Activated T-helper 1 cell treated with Interleukin-2 at 50 U/mL for 16 hours (primary cell): ENCODE measurements at places on chromosomes 5 and 9.
A peak's percentile ranks its signal among the peaks of the same experiment; 100 is the strongest.

DNA sequence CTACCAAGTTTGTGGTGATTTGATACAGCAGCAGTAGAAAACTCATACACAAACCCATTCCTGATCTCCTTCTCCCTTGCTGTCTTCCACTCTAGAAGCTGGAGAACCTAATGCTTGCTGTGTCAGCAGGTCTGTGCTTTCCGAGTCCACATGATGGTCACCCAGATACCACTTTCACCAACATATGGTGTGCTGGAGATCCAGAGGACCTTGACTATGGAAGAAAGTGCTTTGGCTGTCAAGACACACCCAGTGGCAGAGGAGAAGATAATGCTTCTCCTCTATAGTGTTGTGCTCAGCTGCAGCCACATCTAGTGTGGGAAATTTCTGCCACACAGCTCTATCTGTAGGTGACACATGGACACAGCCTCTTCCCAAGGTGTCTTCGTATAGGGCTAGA lies 67.4 kb downstream of the UGCG start:
- no peak for DNase-seq

GRCh38 chr5:160649304-160649703 lies 202.7 kb downstream of the ATP10B start:
- no peak for DNase-seq

GRCh38 chr9:125435776-125436612 lies 174.4 kb downstream of the GAPVD1 start:
- DNase-seq = no peak

- no peak for DNase-seq
These were observed 383.3 kb downstream of the YTHDC2 start for GRCh38 chr5:113896789-113897188.

DNA sequence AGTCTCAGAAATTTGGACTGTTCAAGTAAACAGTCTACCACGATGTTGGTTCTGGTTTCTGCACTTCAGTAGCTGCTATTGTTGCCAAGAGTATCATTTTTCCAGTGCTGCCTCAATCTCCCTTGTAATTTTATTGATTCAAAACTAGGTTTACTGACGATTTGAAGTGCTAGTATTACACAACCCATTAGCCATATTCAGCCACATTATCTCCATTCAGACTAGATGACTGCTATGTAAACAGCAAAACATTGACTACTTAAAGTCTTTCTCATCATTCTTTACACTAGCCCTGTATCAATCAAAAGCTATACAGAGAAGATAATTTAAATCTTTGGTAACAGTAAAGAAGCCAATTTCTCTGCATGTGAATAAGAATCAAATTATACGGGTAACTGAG lies 102.0 kb upstream of the TSLP start:
- DNase-seq = no peak

- DNase-seq = no peak
These were observed 165.0 kb downstream of the FGF1 start for GRCh38 chr5:142520885-142521284.

GRCh38 chr5:149143470-149143869 lies 2.2 kb downstream of the ABLIM3 start:
- DNase-seq = no peak

- peak; percentile 49 for DNase-seq
These were observed 5.9 kb downstream of the ABCA2 start for GRCh38 chr9:137021979-137022661.

DNA sequence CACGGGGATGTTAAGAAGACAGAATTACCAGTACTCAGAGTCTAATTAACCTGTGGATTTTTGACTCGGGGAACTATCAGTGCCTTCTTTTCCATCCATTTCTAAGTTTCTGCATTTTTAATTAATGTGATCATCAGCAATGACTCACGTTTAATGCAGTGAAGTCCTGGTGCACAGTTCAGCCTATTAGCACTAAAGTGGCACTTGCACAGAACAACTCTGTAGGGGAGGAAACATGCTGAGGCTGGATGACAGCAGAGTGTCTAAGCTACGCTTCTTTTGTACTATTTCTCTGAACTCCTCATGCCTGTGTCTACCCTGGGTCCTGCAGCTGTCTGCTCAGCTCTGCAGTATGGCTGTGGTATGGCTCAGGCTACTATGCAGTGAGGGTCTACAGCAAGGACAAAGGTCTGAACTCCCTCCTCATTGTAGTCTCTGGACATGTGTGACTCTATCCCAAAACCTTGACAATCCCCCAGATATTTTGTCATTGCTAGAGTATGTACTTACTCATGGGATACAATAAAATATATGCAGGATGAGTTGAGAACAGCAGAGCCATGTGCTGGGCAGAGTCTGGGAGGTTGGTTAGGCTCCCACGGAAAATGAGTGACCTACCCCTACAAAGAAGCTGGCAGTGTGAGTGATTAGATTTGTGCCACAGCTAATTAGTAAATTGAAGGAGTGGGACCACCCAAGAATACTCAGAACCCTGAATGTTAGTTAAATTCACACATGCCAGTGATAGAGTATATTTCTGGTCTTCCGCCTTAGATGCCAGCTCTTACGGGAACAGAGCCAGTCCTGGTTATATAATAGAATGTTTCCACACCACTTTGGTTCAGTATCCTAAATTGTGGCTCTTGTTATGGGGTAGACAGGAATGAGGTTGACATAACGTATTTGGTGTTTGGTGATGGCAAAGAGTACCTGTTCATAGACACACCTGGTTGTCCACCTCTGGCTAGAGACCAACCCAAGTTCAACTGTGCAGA lies 148.0 kb downstream of the GHR start:
- DNase-seq = no peak

DNA sequence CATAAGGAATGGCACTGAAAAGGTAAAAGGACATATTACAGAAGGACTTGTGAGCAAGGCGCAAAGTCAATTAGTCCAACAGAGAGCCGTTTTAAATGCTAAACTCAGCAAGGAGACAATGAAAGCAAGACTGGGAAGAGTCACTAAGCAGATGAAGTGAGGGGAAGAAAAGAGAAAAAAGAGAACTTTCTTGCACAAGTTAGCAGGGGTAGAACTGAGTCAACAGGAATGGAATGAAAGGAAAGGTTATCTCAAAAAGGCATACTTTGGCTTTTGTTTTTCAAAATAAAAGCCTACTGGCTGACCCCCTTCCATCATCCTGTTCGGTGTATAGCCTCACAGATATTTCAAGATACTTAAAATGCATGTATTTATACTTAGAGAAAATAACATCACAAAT lies 75.0 kb downstream of the NR6A1 start:
- DNase-seq = no peak

GRCh38 chr5:10581424-10581748 lies 17.5 kb downstream of the ANKRD33B start:
- DNase-seq = no peak

DNA sequence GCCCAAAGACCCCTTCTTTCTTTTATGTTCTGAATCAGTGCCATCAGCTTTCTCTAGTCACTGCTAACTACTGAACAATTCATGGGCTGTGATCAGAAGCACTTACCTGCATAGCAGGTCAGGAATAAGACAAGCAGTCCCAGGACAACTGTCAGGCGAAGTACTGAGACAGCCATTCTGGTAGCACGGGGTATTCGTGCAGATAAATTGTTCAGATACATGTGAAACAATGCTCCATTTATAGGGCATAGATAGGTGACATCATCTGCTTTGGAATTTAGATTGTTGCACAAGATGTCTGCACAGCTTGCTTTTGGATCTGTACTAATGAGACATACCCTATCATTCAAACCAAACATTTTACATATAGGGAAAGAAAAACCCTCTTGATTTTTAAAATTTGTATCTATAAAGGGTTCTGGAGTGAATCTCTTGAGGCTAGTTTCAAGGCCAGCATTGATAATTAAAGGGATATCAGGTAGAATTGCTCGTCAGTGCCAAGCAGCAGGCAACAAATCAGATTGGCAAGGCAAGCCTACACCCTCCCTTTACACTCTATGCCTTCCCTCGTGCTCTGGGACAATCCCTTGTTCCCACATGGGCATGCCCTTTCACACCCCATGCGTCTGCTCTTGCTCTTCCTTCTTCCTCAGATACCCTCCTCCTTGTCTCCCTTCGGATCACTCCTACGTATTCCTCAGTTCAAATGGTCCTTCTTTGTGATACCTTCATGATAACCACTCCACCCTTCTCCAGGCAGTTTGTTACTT lies at the start of gene C5orf46:
TSS of gene C5orf46 (minus strand) at position 213 of the 770 bp plus-strand sequence. CDS start at position 176, 37 bp downstream.
- DNase-seq = no peak

- no peak for DNase-seq
These were observed 6.5 kb upstream of the TLE4 start for GRCh38 chr9:79565245-79565644.

GRCh38 chr9:133429214-133429613 lies 7.0 kb downstream of the ADAMTS13 start:
- DNase-seq = no peak

DNA sequence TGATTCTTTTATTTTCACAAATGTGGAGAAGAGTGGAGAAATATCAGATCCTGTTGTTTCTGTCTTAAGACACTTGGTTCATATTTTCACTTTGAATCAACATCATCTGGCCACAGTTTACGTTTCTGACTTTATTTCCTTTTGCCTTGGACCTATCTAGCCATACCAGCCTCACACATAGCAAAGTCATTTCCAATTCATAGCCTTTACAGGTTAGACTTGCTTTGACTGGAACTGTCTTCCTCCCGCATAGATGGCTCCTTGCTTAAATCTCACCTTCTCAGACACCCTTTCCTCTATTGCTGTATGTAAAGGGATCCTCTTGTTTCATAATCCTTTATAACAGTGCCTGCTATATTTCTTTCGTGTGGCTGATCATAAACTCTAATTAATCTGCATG lies 297.8 kb downstream of the SH3GL2 start:
- no peak for DNase-seq

DNA sequence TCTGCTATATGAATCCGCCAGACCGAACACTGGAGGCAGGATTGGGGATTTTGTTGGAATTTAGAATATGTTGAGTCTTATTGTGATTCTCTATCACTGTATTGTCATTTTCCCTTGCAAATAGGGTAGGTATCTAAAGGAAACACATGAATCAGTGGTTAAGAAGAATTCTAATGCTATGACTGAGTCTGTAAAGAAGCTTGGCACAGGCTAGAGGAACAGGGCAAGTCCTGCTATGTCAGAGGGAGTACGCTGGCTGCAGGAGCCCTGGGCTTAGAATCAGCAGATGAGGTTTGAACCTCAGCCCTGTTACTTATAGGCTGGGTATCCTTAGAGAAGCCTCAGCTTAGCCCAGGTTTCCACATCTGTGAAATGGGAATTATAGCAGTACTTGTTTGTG lies 198.1 kb downstream of the NR3C1 start:
- DNase-seq = no peak

GRCh38 chr9:99138424-99139284 lies 33.7 kb downstream of the TGFBR1 start:
- DNase-seq = no peak
